Ovary (tissue), 10 donors: ENCODE measurements at places on chromosomes 13 and 19. TPM values are rescaled to one million over a fixed set of nuclear protein-coding genes. Genes with fewer than 3 reads are reported as not detected.

Gene TARM1
- not detected for polyA plus RNA-seq

Gene TUBB4A
- polyA plus RNA-seq, result 0.92 TPM

Gene FLT3
- polyA plus RNA-seq, result 0.97 TPM

Gene PIBF1
- polyA plus RNA-seq, result 9.8 TPM

Gene PLIN5
- 8.8 TPM for polyA plus RNA-seq

Gene B3GNT8
- polyA plus RNA-seq, result not detected

Gene ERICH6B
- not detected for polyA plus RNA-seq

Gene ELSPBP1
- not detected for polyA plus RNA-seq

Gene NCR1
- polyA plus RNA-seq, result 0.33 TPM
